ENCODE measurements at places on chromosomes 2 and 18. TPM values are rescaled to one million over a fixed set of nuclear protein-coding genes. Genes with fewer than 3 reads are reported as not detected.

- no peak for DNase-seq
Measured at GRCh38 chr2:167957662-167958061, 289.7 kb downstream of the STK39 start.

DNA sequence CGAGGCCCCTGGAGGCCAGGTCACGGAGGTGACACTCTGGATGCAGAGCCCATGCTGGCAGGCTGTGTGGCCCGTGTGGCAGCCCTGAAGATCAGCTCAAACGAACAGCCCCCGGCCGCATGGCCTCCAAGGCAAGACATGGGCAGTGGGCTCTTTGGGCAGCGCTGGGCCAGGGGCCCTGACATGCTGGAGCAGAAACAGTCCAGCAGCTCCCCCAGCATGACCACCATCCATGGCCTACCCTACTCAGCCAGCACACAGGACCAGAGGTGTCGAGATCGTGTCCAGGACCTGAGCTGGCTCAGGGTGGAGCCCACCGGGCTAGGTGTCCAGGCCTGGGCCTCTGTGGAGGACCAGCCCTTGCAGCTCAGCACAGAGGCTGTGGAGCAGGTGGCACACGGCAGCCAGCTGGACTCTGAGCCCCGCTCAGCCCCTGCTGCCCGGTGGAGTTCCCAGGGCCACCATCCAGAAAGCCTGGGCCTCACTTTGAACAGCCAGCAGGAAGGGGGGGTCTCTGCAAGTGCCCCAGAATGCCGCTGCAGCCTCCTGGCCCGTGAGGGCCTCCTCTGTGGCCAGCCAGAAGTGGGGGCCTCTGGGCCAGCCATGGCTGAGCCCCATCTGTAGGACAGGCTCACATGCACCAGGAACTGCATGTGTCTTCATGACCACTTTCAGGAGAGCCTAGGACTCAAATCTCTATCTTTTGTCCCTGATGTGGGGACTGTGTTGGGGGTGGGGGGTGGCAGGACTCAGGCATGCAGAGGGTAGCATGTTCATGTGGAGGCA lies 8.9 kb downstream of the AMER3 start:
- peak; percentile 89 for DNase-seq

Gene ANO7
- 1.3 TPM for total RNA-seq

- no peak for DNase-seq
Measured at GRCh38 chr2:24009680-24010476, at the start of gene MFSD2B. TSS of gene MFSD2B (plus strand) at chr2:24010085. CDS start at chr2:24010097, 12 bp downstream.

- DNase-seq: peak; percentile 97
Measured at GRCh38 chr18:3449512-3450011, 410 bp upstream of the TGIF1 start.

DNA sequence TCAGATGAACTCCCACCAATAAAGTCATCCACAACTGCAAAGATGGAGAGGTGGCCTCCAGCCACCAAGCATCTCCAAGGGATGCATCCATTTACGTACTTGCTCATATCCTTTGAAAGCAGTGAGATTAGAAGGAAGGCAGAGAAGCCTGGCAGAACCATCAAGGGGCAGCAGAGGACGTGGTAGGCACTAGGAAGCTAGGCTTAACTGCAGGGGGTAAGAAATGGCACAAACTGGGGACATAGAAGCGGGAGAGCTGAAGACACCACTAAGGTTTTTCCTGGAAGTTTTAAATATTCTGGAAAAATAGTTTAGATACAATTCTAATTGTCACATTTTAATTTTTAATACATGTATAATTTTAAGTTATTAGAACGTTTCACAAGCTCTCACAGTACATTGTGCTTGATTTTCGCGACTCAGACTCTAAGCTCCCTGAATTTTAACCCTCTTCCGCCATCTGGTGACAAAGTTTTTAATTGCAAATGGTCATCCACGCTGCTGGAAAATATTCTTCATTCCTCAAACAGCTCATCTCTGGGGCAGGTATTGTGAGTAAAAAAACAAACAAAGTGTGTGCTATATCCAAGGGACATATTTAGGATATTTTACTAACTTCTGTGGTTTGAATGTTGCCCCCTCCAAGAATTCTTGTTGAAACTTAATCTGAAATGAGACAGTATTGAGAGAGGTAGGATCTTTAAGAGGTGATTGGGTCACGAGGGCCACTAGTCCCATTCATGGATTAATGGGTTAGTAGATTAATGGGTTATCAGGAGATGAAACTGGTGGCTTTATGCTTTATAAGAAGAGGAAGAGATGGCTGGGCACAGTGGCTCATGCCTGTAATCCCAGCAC lies 1.6 kb upstream of the PSTPIP2 start:
- DNase-seq: peak; percentile 93

Gene ZEB2
- total RNA-seq: 57.3 TPM

- peak; percentile 93 for DNase-seq
Measured at GRCh38 chr2:45986509-45986908, 310.7 kb upstream of the EPAS1 start.

- DNase-seq: no peak
Measured at GRCh38 chr2:10124538-10125045, 2.1 kb downstream of the RRM2 start.

Gene CTAGE1
- total RNA-seq: not detected

- DNase-seq: no peak
Measured at GRCh38 chr2:209986415-209986814, 16.0 kb upstream of the RPE start.

- DNase-seq: peak; percentile 83
Measured at GRCh38 chr2:26914659-26915310, 55.7 kb upstream of the MAPRE3 start.

DNA sequence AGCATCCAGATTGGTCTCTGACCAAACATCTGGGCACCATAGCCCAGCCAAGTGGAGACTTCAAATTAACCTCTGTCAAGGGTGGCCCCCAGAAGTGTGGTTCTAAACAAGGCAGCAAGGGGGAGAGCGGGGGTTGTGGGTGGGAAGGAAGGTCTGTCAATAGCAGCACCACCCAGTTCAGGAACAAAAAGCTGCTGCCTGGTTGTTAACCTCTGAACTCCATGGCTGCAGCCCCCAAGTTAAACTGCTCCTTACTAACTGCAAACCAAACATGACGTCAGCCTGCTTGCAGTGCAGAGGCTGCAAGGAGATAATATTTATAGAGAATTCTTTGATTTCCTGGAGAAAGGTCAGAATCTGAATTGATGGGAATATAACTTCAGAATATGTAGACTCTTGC lies 76.5 kb downstream of the ARL4C start:
- no peak for DNase-seq

DNA sequence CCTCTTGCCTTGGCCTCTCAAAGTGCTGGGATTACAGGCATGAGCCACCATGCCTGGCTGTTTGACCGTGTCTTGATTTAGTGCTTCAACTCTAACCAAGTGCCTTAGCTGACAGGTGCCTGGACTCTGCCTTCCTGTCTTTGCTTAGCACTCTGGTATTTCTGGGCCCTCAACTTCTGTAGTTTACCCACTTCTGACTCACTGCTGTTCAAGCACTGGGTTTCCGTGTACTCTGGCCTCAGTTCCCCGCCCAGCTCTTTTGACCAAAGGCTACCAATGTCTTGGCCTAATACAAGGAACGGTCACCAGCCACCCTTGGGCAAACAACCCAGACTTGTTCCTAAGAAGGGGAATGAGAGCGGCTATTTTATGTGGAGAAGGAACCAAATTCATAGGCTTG lies 35.7 kb upstream of the CABLES1 start:
- DNase-seq: no peak

DNA sequence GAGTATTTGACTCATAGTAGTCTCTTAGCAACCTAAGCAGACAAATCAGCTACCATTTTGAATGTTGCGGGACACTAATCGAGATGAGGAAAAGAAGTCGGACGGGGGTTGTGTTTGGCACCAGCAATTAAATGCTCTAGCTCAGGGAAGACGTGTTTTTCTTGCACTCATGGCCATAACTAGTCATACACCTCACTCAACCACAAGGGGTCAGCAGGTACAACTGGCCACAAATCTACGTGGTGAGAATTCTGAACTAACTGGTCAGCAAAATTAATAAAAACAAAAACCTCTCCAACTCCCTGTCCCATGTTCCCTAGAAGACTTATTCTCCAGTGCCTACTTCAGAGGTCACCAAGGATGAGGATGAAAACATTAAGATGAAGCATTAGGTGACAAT lies 1467.8 kb downstream of the DPP10 start:
- DNase-seq: no peak

- no peak for DNase-seq
Measured at GRCh38 chr2:43749583-43749982, 24.3 kb upstream of the DYNC2LI1 start.

GRCh38 chr2:240958366-240959213 lies 39.8 kb upstream of the SNED1 start:
- DNase-seq: no peak
